ENCODE measurements at places on chromosomes 13 and 19.

- DNase-seq = no peak
Measured at GRCh38 chr19:36719687-36720556, 32.5 kb downstream of the ZNF567 start.

DNA sequence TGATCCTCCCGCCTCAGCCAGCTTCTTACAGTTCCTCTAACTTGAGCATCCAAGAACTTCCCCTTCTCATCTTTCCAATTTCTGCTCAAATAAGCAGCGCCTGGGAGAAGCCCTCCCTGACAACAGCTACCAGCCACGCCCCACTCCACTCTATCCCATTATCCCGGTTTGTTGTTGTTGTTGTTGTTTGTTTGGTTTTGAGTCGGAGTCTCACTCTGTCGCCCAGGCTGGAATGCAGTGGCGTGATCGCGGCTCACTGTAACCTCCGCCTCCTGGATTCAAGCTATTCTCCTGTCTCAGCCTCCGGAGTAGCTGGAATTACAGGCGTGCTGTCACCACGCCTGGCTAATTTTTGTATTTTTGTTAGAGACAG lies 822 bp upstream of the PTPRS start:
- DNase-seq = no peak

- no peak for DNase-seq
Measured at GRCh38 chr19:9968820-9969687, 32.7 kb upstream of the OLFM2 start.

GRCh38 chr13:111326621-111326965 lies 6.2 kb downstream of the TEX29 start:
- DNase-seq = no peak

GRCh38 chr19:1929021-1929742 lies 11.8 kb upstream of the CSNK1G2 start:
- peak; percentile 81 for DNase-seq

DNA sequence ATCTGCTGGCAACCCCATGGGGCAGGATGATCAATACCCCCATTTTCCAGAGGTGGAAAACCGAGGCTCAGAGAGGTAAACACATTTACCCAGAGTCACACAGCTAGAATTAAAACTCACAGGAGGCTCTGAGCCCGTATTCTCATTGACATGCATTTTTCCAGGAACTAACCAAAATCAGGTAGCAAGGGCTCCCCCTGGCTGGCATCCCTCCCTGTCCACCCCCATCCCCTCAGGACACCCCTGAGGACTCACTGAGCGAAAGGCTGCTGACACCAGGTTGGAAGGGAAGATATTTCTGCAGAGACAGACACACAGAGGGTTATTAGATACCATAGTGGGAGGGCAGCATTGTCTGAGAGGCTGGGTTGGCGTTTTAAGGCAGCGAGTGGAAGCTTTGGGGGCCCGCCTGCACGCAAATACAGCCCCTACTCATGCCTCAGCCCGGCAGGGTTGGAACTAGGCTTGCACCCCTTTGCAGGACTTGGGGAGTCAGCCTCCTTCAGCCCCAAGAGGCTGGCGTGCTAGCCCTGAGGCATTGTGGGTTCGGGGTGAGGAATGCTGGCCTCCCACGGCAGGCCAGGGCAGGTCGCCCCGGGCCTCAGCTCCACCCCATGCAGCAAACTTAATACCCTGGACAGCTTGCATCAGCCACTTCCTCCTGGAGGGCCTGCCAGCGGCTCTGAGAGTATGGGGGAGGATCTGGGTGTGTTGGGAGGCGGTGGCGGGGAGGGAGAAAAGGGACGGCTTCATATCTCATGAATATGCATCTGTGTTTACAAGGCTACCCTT lies 3.9 kb downstream of the SLC1A5 start:
- peak; percentile 38 for DNase-seq
